Astrocyte of the cerebellum (primary cell): ENCODE measurements at places on chromosomes 16 and 17.

GRCh38 chr16:86965840-86966550, 351.2 kb downstream of the C16orf95 start:
- no peak for DNase-seq

- peak; percentile 32 for DNase-seq
Observed at GRCh38 chr17:16449121-16449570, 33.8 kb downstream of the TRPV2 start.

- DNase-seq: no peak
Observed at GRCh38 chr16:58127634-58128033, 1.5 kb downstream of the CFAP20 start.

- DNase-seq: no peak
Observed at GRCh38 chr17:31803494-31804213, 55.4 kb downstream of the COPRS start.

DNA sequence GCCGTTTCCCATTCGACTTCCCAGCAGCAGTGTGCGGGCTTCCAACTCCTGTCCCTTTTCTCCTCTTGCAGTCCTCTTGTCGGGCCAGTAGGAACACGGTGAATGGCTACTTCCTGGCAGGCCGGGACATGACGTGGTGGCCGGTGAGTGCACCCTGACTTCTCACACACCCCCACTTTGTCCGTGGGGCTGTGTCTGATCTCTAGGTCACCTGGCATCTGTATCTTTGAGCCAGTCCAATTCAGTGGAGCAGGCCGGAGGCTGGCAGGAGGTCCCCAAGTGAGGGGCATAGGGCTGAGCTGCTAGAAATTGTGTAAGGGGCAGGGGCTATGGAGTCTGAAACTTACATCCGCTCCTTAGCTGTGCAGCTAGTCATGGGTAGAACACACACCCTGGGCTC, 6.6 kb downstream of the SLC5A10 start:
- no peak for DNase-seq

GRCh38 chr16:19225651-19226050, 57.6 kb downstream of the SYT17 start:
- no peak for DNase-seq

DNA sequence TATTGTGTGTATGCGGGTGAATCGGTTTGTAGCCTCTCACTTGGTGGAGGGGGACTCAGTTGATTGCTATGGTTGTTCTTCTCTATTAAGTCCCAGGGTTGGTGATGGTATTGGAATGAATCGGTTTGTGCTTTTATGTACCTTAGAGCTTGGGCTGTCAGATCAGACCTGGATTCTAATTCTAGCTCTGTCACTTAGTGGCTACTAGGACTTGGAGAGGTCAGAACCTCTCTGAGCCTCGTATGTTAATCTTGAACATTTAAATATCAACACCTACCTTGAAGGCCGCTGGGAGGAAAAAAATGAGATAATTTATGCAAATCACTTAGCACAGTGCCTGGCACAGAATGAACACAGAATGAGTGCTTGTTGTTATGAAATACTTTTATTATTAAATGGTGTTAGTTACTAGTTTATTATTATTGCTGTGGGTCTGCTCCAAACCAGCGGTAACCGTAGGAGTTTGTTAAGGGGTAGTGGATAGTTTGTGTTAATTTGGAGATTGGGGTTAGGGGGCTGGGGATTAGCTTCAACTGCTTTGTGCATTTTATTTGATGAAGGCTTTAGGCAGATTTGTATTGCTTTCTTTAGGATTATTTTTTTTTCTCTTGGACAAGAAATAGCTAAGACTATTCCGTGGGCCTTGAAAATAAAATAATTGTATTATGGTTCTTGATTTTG, 3.5 kb downstream of the KDM6B start:
- no peak for DNase-seq

GRCh38 chr17:77527836-77528505, 387.2 kb downstream of the SEC14L1 start:
- no peak for DNase-seq

- no peak for DNase-seq
Observed at GRCh38 chr16:81143921-81144471, 47.8 kb upstream of the GCSH start.

DNA sequence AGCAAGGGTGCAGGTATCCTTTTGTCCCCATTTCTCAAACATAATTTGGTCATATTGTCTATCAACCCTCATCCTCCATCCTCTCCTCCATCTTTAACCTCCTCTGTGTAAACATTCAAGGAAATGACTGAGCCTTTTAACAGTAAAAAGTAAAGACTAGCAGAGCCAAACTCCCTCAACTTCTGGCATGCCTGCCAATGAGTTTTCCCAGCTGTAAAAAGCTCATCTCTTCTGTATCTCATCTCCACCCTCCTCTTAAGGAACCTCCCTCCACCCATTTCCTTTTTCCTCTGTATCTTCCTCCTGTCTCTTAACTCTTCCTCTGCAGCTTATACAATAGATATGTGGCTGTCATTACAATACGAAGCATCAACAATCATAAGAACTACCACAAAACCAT, 76.9 kb upstream of the PSMD7 start:
- no peak for DNase-seq
